ENCODE measurements at places on chromosomes 16 and 17.

DNA sequence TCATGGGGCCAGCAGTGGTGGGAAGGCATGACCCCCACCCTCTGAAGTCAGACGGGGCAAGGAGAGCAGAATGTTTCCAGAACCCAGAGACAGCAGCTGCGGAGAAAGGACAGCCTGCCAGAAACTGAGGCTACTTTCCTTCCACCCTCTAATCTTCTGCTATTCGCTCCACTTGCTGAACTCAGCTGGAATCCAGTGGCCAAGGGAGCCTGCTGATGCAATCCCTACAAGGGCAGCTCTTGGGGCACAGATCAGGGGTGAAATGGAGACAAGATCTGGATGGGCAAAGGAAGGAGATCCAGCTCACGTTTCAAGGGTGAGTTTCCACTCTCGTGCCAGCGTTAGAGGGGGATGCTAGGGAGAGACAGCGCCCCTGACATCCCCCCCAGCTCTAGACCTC lies 479.1 kb downstream of the SLC39A11 start:
- peak; percentile 50 for DNase-seq

GRCh38 chr17:75032720-75033280 lies 14.0 kb downstream of the ATP5PD start:
- DNase-seq: no peak

DNA sequence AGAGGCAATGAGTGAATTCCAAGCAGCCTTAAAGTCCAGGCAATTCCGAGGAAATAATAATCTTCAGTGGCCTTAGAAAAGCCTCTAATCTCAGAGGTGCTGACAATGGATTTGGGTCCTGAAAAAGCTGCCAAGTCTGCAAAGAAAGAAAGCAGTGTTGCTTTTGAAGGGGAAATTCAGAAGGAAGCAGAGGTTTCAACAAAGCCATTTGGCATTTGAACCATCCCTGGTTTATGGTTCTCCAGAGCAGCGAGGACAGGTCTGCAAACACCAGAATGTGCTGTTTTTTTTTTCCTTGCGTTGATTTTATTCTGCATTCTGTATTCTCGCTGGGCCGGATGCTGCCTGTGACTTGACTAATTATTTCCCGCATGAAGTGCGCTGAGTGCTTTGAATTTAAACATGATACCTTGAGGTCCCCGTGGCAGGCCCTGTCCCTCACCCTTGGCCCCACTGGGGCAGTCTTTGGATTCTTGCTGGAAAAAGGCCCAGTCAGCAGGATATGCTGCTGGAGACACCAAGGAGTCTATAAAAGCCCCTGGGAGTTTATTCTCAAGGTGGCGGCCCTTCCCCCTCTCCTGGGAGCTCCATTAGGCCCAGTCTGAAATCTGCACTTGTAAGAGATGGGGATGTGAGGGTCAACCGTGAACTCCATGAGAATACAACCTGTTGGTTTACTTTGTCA lies 338.3 kb downstream of the HAPSTR1 start:
- DNase-seq: no peak

DNA sequence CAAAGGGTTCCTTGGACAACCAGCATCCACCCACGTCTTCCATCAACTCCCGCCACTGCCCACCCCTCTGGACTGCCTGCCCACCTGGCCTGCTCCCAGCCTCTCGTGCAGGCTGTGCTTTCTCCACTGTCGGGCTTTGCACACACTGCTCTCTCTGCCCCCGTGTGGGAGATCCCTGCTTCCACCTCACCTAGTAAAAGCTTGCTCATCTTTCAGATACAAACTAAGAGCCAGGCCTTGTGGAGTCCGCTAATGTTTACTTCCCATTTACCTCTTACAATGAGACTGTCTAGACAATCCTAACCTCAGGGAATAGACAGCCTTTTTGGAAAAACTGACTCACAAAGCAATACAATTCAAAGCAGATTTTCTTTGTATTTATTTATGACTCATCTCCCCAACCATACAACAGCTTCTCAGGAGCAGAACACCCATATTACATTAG lies 67.6 kb downstream of the USP31 start:
- peak; percentile 83 for DNase-seq

- DNase-seq: no peak
Measured at GRCh38 chr16:6804461-6804860, 528.2 kb upstream of the RBFOX1 start.

- DNase-seq: no peak
Measured at GRCh38 chr16:3471518-3472176, 23.6 kb downstream of the C16orf90 start.

DNA sequence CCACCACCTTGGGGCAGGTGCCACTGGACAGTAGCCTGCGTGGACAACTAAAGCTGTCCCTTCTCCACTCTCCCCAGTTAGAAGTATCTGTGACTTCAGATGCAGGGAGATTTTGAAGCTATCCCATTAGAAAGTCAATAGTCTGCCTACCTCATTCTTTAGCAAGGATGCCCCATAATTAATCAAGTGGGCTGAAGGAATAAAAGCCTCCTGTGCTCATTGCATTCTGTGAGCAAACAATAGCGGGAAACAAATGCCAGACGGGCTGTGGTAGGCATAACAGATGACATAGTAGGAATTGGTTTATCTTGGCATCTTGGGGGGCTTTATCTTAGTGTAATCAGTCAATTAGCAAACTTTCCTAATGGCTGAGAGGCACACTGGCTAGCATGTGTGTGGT lies 96.7 kb upstream of the HSBP1 start:
- no peak for DNase-seq

DNA sequence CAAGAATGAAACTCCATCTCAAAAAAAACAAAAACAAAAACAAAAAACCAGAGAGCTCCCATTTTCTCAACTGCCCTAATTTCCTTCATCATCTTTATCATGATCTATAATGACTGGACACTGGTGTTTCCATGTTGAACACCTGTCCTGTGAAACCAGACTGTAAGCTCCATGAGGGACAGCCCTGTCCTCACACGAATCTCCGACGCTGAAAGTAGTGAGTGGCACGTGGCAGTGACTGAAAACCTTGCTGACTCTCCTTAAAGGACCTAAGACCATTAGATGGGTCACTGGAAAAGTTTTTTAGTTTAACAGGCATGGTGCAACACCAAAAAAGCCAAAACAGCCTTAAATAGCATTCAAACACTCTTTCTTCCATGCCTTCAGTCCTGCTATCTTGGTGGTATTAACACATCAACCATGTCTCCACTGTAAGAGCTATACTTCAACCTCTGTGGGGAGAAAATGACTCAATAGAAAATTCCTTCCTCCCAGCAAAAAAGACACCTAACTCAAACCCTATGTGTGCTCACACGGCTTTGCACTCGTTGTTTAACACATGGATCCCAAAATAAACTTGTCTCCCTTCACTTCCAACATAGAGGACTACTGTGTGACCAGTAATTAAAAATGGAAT lies 8.3 kb downstream of the AXIN2 start:
- peak; percentile 96 for DNase-seq

GRCh38 chr16:85089525-85089924 lies 22.7 kb downstream of the CIBAR2 start:
- peak; percentile 54 for DNase-seq

DNA sequence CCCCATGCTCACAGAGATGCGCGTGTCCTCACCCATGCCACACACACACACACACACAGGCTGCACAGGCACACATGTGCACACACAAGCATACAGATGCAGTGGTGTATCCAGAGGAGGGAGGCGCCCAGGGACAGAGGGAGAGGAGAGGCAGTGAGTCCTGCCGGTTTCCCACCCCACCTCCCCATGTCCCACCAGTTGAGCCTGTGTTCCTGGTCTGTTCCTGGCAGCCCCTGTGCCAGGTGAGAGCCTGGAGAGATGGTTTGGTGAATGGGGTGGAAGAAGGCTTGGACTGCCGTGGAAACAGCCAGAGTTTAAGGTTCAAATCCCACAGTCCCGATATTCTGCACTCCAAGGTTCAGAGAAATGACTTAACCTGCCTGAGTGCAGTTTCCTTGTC lies 10.2 kb upstream of the FADS6 start:
- DNase-seq: no peak

DNA sequence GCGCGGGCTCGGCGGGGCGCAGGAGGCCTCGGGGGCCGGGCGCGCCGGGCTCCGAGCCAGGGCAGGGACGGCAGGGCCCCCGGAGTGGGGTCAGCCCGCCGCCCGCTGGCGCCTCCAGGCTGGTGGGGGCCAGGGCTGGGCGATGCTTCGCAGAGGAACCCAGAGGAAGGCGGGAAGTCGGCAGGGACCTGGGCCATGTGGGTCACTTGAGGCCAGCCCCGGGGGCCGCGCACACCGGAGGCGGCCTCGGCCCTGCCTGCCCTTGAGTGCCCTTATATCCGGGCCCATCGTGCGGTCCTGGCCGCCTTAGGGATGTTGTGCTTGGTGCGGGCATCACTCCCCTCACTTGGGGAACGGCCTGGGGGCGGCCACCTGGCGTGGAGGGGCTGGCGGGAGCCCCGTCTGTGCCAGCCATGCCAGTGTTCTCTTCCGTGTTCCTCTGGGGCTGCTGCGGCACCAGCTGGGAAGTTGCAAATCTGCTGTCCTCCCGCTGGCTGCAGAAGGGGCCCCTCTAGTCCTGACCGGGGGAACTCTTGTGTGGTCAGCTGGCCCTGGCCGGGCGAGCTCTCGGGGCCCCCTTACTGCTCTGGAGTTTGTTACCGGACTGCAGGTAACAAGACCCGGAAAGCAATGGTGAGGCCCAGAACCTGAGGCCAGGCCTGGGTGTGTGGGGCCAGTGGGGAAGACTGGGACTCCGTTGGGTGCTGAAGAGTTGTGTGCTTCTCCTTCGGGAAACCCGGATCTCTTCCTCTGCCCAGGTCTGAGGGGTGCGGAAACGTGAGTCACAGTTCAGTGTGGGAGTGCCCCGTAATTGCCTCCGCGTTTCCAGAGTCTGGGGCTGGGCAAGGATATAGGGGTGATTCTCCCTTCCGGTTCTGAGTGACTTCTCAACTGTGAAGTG lies 849 bp downstream of the CAPN15 start:
- DNase-seq: peak; percentile 65

GRCh38 chr16:79437764-79438751 lies 162.5 kb downstream of the MAF start:
- DNase-seq: no peak

GRCh38 chr17:4509923-4510617 lies 11.4 kb downstream of the SPNS2 start:
- no peak for DNase-seq

DNA sequence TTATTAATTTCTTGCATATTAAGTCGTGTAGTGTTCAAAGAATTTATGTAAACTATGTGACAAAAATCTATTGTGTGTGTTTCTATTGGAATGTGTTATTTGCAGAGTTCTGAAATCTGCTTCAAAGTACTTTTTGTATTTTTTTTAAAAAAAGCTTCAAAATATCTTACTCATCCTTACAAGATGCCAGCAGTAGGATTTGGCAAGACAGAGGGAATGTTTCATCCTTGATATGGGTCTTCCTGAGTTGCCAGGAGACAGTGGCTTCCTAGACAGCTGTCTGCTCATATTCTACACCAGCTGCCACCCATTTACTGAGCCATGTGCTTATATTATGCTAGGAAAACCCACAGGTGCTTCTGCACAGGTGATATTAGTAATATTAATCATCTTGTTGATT lies 36.4 kb downstream of the EFCAB5 start:
- peak; percentile 89 for DNase-seq

DNA sequence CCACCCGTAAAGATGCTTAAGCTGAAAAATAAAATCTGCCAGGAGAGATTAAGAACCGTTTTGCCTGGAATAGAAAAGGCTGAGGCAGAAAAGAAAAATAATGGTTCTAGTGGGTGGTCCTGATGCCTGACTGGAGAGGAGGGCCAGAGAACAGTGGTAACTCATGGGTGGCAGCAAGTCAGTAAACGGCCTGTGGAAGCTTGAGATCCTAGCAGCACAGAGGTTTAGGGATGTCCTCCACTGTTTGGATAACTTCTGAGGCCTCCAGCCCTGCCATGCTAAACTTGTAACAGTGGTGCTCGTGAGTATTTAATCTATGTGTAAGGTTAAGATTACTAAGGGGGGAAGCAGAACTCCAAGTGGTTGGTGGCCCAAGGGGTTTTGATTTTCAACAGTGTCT lies 21.2 kb upstream of the PHAF1 start:
- DNase-seq: no peak

Data from AG10803 (cell line).